GM19239 (cell line): ENCODE measurements at places on chromosomes 7 and 10.

DNA sequence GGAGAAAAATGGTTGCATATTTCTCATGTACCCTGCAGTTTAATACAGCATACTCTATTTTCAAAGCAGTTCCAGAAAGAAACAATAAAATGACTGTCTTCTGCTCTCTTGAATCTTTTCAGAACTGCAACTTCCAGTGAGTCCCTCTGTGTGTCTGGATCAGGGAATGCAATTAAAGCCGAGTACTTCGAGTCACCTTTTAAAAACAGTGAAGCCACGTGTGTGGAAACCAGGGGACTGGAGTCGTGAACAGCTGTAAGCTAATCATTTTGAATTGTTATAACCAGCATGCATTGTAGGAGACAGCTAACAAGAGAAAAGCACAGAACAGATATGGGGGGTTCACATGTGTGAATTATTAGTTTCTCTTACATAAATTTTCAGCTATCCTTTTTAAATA, 109.1 kb downstream of the CPED1 start:
- DNase-seq: no peak

DNA sequence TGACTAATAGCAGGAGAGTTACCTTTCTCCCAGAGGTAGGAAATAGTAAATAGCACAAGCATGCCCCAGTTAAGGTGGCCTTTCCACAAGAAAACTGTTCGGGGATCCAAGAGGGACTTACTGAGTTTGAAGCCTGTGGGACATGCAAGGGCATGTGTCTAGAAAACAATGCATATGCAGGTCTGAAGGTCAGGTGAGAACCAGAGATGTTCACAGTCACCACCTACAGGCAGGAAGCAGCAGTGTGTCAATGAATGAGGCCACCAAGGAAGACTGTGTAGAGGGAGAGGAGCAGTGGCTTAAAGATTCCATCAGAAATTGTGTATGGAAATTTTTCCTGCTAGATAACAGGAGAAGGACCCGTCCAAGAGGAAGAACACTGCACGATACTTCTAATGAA, 66.0 kb downstream of the CALD1 start:
- DNase-seq: no peak

DNA sequence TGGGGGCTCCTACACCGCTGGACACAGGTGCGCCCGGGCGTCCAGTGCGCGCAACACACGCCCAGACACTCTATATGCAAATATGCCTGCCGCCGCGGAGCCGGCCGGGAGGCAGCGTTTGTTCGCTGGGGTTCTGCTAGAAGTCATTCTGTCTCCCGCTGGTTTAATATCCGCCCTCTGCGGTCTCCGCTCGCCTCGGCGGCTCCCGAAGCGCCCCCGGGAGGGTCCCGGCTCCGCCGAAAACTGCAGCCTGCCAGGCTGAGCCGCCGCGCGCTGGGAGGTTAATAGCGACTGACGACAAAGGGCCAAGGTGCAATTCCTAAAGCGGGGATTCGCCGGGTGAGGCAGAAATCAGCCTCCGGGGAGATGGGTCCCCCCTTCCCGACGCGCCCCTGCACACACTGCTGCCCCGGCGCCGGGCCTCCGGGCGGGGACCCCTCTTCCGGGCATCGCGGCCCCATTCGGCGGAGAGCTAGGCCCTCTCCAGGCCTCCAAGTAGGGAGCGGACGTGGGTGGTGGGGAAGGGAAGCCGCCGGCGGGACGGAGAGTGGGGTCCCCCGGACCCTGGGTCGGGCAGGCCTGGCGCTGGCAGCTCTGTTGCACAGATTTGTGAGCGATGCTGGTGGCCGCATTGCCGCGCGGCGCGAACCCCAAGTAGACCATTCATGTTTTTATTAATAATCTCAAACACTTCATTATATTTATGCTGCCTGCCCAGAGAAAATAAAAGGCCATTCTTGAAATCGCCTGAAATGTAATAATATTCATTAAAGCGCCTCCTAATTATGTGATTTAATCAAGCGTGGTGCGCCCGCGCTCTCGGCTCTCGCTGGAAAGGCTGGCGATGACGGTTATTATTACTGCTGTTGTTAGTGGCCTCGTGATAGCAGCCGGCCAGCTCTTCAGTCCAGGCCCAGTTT, 9.1 kb downstream of the EN2 start:
- DNase-seq: no peak

DNA sequence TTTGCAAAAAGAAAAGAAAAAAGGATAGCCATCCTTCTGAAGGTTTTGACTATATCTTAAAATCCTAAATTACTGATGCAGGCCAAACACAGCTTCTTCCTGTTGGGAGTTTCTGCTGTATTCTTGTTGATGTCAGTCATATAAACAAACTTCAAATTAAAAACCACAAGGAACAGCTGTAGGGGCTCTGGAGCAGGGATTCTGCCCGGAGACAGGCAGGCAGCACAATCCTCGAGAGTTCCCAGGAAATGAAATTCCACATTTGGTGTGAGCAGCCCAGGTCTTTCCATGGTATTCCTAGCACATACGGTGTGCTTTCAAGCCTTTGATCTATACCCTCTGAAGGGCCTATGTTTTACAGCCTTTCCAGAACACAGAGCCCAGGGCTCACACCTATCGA, 43.2 kb downstream of the INSYN2A start:
- DNase-seq: no peak

DNA sequence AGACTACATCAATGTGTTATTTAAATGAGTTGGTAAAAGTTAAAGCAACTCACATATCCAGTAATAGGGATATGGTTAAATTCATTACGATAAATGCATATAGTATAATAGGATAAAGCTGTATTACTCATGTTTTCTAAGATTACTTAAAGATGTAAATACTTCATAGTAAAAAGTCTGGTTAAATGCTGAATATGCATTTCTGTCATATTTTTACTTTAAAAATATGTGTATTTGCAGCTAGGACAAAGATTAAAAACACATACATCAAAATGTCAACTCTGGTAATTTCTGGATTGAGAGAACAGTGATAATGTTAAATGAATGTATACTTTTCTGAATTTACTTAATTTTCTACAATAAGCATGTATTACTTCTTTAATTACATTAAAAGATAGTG, 15.1 kb downstream of the PPP1R9A start:
- no peak for DNase-seq

DNA sequence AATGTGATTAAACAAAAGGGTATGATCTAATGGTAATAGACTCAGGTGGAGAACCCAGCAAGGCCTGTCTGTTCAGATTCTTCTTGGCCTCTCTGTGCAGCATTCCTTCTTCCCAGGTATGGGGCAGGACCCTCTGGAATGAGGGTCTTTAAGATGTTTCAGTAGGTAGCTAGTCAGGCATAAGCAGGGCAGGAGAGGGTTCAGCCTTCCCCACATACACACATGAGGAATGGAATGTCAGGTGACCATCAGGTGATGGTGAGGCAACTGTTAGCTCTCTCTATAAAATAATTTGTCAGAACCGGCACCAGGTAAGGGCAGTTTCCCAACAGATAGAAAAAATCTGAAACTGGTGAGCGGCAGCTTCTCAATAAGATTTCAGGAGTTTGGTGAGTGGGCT, 222.3 kb upstream of the PHYHIPL start:
- DNase-seq: no peak
